ENCODE measurements at places on chromosomes 5 and 9. TPM values are rescaled to one million over a fixed set of nuclear protein-coding genes. Genes with fewer than 3 reads are reported as not detected.

Gene MCTP1
- total RNA-seq = 1.7 TPM

Gene N4BP3
- 2.2 TPM for total RNA-seq

Gene CSF2
- total RNA-seq = not detected

Gene SLC4A9
- not detected for total RNA-seq

Gene NR4A3
- total RNA-seq = 4.1 TPM

GRCh38 chr5:158060212-158060611 is 201.3 kb upstream of the CLINT1 start:
- H3K27me3 ChIP-seq = no peaks in the 10 kb centered on the region
- H3K4me1 ChIP-seq = peaks cover 2% of the 10 kb centered on the region
- H3K27ac ChIP-seq = no peak overlapping the region
- no peak overlapping the region for H3K4me3 ChIP-seq
- no peak for DNase-seq
- H3K36me3 ChIP-seq = no peaks in the 10 kb centered on the region

GRCh38 chr5:14107536-14107935 is 35.6 kb upstream of the TRIO start:
- no peak for DNase-seq
- H3K36me3 ChIP-seq = peaks cover 11% of the 10 kb centered on the region
- no peaks in the 10 kb centered on the region for H3K27me3 ChIP-seq
- peaks cover 3% of the 10 kb centered on the region for H3K4me1 ChIP-seq

- no peak overlapping the region for H3K27ac ChIP-seq
- no peaks in the 10 kb centered on the region for H3K36me3 ChIP-seq
- peaks cover 3% of the 10 kb centered on the region for H3K27me3 ChIP-seq
- no peak for DNase-seq
- no peaks in the 10 kb centered on the region for H3K4me1 ChIP-seq
These were observed 5.1 kb downstream of the TGFBI start for GRCh38 chr5:136033848-136034247.

- no peaks in the 10 kb centered on the region for H3K27me3 ChIP-seq
- DNase-seq = no peak
- no peaks in the 10 kb centered on the region for H3K36me3 ChIP-seq
These were observed 137.5 kb upstream of the CDKN2B start for GRCh38 chr9:22146604-22147003.

- no peak overlapping the region for H3K4me3 ChIP-seq
- H3K4me1 ChIP-seq = peaks cover 50% of the 10 kb centered on the region
- no peak overlapping the region for H3K27ac ChIP-seq
- peaks cover 11% of the 10 kb centered on the region for H3K36me3 ChIP-seq
- H3K27me3 ChIP-seq = peaks cover 3% of the 10 kb centered on the region
These were observed 45.9 kb downstream of the PSMB7 start for GRCh38 chr9:124369231-124369797.

GRCh38 chr9:34802916-34803315 is 93.0 kb upstream of the CCL21 start:
- H3K4me3 ChIP-seq = no peak overlapping the region
- no peaks in the 10 kb centered on the region for H3K27me3 ChIP-seq
- no peak overlapping the region for H3K27ac ChIP-seq
- no peak for DNase-seq
- peaks cover under 1% of the 10 kb centered on the region for H3K36me3 ChIP-seq
- no peaks in the 10 kb centered on the region for H3K4me1 ChIP-seq

DNA sequence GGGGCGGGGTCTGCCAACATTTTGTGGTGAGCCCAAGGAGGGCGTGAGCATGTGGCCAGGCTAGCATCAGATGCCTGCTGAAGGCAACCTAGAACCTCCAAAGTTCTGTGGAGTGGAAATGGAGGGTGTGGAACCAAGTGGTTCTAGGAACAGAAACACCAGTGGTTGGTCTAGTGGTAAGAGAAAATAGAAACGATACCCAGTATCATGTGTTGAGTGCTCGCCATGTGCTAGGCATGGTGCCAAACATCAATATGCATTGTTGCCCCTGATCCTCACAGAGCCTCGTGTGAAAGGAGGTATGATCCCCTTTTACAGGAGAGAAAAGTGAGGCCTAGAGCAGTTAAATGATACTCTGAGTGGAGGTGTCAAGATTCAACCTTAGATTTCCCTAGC is 31.5 kb upstream of the MVB12B start:
- H3K27ac ChIP-seq = no peak overlapping the region
- H3K4me3 ChIP-seq = no peak overlapping the region
- peaks cover 1% of the 10 kb centered on the region for H3K4me1 ChIP-seq
- no peaks in the 10 kb centered on the region for H3K36me3 ChIP-seq
- no peak for DNase-seq

DNA sequence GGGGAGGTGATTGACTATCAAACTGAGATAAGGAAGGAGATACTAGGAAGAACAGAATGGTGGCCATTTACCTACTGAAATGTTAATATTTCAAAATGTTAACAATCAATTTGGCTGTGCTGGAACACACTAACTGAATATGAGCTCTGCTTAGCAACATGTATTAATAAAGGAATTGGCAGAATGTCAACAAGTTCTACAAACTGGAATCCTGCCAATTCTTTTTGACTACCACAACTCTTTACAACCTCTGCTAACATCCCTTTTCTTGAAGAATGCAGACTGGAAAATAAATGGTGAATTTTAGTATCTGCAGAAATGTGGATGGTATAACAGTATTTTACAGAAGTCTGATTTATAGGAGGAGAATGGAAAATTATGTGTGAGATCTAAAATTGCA is 446.4 kb downstream of the ISL1 start:
- DNase-seq = no peak
- H3K4me1 ChIP-seq = no peaks in the 10 kb centered on the region
- no peaks in the 10 kb centered on the region for H3K27me3 ChIP-seq
- no peak overlapping the region for H3K27ac ChIP-seq
- H3K4me3 ChIP-seq = no peak overlapping the region
